ENCODE measurements at places on chromosomes 12 and 14.
A peak's percentile ranks its signal among the peaks of the same experiment; 100 is the strongest.

DNA sequence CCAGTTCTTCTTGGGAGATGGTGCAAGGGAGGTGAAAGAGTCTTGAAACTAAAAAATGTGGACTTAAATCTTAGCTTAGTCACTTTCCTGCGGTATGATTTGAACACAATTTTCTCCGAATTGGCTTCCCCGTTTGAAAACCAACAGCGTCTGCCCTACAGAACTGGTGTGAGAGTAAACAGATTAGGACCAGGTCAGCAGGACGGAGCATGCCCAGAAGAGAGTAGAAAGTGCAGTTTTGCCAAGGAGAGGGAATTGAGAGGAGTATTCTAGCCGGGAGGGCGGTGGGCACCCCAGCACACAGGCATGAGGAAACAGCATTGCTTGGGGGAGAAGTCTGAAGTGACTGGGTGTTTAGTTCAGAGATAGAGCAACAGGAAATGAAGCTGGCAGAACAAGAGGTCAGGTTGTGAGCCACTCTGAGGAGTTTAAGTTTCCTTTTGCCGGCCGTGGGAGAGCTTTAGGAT is 927.1 kb downstream of the VRK1 start:
- no peak for DNase-seq

DNA sequence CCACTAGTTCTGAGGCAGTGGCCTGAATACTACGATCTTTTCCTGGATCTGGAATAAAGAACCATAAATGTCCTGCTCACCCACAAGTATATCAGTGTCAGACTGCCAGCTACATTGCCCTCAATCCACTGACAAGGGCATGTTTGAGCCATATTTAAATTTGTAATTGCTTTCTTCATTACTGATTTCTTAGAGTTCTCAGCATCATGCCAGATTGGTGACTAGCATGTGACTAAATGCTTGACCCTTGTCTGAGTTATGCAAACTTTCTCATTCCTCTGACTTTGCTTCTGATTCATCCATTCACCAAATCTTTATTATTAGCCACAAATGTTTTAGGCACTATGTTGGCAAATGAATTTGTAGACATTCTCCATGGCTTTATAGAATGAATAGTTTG is 143.6 kb upstream of the SLC16A7 start:
- peak; percentile 75 for DNase-seq

- DNase-seq, result peak; percentile 83
Measured at GRCh38 chr14:92680781-92681650, 67.4 kb downstream of the LGMN start.

- DNase-seq, result no peak
Measured at GRCh38 chr12:53935383-53936341, 3.0 kb upstream of the HOXC13 start.

GRCh38 chr12:126960709-126961108 is 1306.3 kb upstream of the TMEM132C start:
- no peak for DNase-seq

- no peak for DNase-seq
Measured at GRCh38 chr12:43011383-43011926, 421.9 kb upstream of the PRICKLE1 start.
